Activated gamma-delta T cell treated with anti-CD3 and anti-CD28 coated beads, Interleukin-2, amount 50 U/mL, for 16 hours (primary cell): ENCODE measurements at places on chromosomes 1 and 21.

GRCh38 chr1:95512925-95513324 is 278.9 kb downstream of the RWDD3 start:
- DNase-seq = no peak

- DNase-seq = no peak
Observed at GRCh38 chr1:3319874-3320245, 134.6 kb upstream of the ARHGEF16 start.

DNA sequence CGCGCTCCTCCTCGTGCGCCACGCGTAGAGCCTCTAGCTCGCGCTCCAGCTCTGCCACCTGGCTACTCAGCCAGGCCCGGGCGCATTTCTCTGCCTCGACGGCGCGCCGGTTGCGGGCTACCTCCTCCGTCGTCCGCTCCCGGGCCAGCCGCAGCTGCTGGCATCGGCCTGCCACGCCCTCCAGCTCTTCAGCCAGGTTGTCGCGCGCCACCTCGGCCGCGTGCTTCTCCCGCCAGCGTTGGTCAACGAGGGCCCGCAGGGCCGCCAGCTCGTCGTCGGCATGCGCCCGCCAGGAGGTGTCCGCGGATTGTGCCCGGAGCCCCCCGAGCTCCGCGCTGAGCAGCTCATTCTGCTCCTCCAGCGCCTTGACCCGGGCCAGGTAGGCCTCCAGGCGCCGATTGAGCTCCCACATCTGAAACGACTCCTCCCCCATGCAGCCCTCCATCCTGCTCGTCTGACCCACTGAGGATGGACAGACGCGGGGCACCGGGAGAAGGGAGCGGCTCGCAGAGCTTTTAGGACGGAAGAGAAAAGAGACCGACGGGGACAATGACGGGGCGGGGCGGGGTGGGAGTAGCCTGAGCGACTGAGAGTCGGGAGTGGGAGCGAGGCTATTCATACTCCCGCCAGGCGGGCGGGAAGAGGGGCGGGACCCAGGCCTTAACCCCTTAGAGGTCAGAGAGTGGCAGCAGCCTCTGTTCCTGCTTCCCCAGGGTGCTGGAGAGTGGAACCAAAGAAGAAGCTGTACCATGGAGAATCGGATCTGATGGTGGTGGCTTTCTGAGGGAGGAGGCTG is at the start of gene NES:
Gene NES, minus strand, starts transcription at position 588 of the 796 bp plus-strand sequence. Its CDS starts 143 bp downstream, at position 445.
- DNase-seq = no peak

DNA sequence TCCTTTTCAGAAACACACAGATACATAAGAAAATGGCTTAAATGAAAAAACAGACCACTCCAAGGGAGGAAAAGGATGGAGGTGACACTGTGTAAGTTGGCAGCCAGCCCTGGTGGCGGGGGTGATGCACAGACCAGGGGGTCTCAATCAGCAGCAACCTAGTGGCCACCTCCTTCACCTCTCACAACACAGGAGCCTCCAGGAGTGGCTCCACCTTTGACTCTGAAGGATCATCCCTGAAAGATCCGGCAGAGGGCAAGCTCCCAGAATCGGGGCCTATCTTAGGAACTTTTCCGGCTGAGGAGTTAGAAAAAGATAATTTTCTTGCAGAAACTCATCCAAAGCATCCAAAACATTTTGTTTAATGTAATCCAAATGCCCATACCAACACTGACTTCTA is 51.2 kb upstream of the SMYD2 start:
- DNase-seq = no peak

DNA sequence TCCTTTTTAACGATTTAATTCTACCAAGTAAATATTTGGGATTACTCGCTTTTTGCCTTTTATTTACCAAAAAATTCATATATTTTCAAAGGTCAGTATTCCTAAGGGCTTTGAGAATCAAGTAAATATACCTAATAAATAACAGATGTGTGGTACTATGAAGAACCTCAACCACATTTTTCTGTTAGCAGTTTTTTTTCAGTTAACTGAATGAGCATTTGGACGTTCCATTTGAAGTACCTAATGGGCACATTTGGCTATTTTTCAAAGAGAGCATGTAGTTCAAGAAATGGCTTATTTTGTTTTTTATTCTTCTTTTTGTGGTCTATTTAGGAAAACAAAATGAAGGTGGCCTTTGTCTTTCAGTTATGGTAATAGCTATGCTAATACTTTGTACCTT is 253.0 kb downstream of the GPR52 start:
- DNase-seq = no peak

GRCh38 chr1:114690148-114690547 is 5.2 kb downstream of the AMPD1 start:
- no peak for DNase-seq

DNA sequence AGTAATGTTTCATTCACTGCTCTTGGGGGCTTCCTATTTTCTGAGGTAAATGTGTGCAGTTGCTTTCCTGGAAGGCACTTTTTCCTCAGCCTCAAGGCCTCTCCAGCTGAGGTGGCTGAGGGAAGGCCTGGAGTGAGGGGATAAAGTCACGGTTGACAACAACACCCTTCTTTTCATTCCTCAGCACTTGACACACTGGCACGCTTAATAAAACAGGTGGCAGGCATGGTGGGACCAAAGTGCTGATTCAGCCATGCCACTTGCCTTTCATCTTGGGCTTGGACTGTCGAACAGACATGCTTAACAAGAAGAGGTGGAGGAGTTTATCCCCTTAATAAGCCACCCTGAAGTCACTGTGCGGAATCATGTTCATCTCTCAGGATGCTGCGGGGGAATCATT is 23.6 kb upstream of the GRHL3 start:
- no peak for DNase-seq
